ENCODE measurements at places on chromosomes 3 and 15.

DNA sequence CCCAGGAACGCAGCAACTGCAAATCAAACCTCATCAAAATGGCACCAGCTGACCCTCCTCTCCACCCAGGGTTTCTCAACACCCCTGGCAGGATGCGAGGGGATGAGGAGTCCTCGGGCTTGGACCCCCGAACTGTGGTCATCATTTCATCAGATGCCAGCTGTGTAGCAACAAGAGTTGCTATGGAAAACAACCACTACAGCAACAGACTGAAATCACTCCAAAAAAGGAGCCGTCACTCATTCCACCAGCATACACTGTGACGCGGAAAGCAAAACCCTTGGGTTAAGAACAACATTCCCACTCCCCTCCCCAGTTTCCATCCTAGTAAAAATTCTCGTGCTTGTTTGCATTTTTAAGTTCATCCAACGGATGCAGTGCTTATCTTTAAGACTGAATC is 40.1 kb downstream of the VGLL4 start:
- DNase-seq = no peak

- DNase-seq = peak; percentile 37
These were observed 684 bp upstream of the RPS27L start for GRCh38 chr15:63157891-63158431.

GRCh38 chr3:20668411-20668810 is 482.4 kb upstream of the SGO1 start:
- DNase-seq = no peak

DNA sequence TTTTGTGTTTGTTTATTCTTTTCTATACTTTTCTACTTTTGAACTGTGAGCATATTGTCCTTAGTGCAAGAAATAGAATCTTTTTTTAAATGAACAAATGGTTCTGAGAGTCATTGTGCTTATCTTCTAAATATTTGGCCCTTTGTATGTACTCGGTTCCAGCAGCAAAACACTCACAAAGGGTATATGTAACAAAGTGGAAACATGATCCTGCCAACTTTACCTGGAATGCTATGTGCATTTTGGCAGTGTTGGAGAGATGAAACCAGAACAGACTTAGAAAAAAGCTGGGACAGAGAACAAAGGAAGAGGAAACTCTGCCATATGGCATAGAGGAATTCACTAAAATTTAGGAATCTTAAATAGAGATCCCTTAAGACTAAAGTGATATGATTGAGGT is 150.1 kb downstream of the FGF12 start:
- no peak for DNase-seq

- no peak for DNase-seq
These were observed 70.7 kb downstream of the SLCO3A1 start for GRCh38 chr15:91924183-91924582.

- DNase-seq = no peak
These were observed 36.6 kb downstream of the UACA start for GRCh38 chr15:70726753-70727152.

GRCh38 chr3:84175449-84175848 is 783.3 kb upstream of the CADM2 start:
- no peak for DNase-seq
